ENCODE measurements at places on chromosomes 6 and 20.

GRCh38 chr6:148818939-148819575 lies 72.2 kb downstream of the UST start:
- DNase-seq: no peak

GRCh38 chr20:33697129-33697528 lies 10.9 kb upstream of the E2F1 start:
- no peak for DNase-seq

GRCh38 chr20:17533396-17533795 lies 2.2 kb upstream of the BFSP1 start:
- no peak for DNase-seq

GRCh38 chr20:24696396-24696795 lies 227.0 kb downstream of the SYNDIG1 start:
- no peak for DNase-seq

- DNase-seq: no peak
Measured at GRCh38 chr6:141513830-141514229, 618.9 kb upstream of the GJE1 start.

DNA sequence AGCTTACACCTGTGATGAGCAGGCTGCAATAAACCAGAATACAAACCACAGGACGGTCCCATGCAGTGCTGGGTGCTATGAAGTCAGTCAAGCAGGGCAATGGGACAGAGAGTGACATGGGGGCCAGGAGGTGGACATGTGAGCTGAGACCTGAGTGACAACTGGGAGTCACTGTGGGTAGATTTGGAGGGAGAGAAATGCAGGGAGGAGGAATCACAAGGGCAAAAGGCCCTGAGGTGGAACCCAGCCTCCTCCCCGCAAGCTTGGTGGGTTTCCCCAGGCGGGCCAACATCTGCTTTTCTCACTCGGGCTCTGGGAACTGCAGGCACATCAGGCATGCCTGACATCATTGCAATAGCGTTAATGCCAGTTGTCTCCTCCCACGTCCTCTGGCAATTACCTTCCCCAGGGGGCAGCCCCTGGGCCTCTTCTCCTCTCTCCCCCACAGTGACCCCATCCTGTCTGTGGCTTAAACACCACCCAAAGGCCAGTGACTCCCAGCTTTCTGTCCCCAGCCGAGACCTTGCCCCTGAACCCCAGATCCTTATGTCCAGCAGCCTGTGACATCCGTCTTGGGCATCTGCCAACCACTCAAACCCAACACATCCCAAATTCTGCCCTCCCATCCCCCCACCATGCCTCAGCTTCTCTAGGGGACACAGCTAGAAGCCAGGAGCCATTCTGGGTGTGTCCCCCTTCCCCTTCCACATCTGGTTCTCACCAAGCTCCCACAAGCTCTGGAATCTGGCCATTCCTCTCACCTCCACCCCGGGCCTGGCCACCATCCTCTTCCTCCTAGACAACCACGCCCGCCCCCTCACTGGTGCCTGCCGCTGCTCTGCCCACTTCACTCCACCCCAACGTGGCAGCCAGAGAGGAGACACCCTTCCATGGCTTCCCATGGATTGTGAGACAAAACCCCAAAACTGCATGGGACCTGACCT lies 28.2 kb downstream of the PDRG1 start:
- DNase-seq: no peak

- DNase-seq: no peak
Measured at GRCh38 chr20:5265662-5265985, 51.1 kb downstream of the PROKR2 start.

DNA sequence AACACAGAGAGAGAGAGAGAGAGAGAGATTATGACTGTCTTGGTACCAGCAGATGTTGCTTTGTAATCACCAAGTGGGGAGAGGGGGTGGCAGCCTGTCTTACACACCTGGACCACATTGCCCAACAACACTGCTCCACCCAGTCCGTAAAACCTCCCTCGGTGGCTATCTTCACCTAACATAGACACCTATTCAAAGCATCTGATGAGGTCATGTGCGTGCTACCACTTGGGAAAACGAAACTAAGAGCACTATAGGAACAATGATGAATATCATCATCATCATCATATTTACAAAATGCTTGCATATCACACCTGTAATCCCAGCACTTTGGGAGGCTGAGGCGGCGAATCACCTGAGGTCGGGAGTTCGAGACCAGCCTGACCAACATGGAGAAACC lies 24.1 kb upstream of the SALL4 start:
- no peak for DNase-seq

- no peak for DNase-seq
Measured at GRCh38 chr6:75275067-75275466, 9.5 kb downstream of the TMEM30A start.

DNA sequence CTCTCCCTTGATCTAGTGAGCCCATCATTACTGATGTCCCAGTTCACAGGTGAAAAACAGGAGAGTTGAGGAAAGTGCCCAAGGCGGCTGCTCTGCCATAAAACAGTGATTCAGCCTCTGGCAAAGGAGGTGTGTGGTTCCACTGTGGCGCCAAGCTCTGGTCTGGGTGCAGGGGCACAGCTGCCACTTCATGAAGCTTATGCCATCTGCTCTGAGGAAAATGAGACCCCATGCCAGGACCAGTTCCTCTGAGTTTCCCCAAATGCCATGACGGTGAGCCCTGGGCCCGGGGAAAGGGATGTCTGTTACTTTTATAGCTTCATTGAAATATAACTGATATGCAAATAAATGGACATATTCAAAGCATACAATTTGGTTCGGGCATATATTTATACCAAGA lies 33.7 kb upstream of the ZBP1 start:
- DNase-seq: no peak

DNA sequence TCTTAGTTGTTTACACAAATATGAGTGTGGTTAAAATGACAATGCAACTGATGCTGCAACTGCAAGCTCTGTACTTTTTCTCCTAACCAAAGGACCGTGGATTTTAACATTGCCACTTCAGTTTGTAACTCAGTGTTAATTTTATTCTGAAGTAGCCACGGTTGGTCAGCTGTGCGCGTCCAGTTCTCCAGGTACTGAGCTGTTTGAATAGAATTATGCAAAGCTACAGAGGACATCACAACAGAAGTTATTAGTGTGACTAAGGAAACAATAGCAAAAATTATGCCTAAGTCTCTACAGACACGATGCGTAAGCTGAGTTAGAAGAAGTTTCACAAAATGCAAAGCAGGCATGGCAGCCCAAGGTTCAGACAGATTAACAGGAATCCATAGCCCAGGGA lies 4.4 kb upstream of the ABHD12 start:
- no peak for DNase-seq

- DNase-seq: no peak
Measured at GRCh38 chr6:81252231-81252630, 500.2 kb downstream of the TENT5A start.

- DNase-seq: peak; percentile 69
Measured at GRCh38 chr6:31572041-31572911, at the start of gene LTA. TSS of gene LTA (plus strand) at chr6:31572289. CDS start at chr6:31572743, 454 bp downstream.

GRCh38 chr6:15358579-15359327 lies 112.9 kb downstream of the JARID2 start:
- no peak for DNase-seq

GRCh38 chr6:134870677-134871498 lies 79.0 kb downstream of the ALDH8A1 start:
- no peak for DNase-seq

- DNase-seq: peak; percentile 5
Measured at GRCh38 chr6:155313602-155314091, 637 bp downstream of the TFB1M start.

GRCh38 chr20:55159230-55159629 lies 683.8 kb downstream of the DOK5 start:
- no peak for DNase-seq

DNA sequence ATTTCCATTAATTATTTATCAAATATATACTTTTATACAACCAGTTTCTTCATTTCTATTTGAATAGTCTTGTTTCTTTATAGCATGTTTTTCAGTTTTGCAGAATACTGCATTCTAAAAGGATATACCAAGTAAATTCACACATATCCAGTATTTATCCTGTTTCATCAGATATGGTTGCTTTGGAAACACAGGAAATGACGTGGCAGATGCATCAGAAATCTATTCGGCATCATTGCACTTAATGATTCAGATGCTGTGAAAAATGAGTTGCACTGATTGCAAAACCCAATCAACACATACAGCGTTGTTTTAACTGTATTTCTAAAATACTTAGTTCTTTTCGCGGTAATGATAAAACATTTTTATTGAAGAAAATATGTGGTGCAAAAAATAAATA lies 594.9 kb downstream of the CDH26 start:
- no peak for DNase-seq

DNA sequence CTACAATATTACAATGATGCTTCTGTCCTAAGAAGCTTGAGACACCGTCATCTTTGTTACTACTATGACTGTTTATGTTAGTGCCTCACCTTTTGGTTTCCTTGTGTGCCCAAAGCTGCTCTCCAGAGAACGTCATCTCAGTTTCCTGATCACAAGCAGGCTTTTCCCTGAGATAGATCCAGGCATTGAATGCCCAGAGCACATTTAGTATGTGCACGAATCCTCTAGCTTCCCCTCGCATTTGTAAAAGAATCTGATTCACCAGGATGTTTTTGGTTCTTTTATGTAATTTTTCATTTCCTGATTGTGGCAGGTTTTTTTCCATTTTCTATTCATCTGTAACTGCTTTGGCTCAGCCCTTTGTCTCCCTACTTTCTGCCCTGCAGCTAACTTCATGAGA lies 100.2 kb upstream of the TMEM181 start:
- DNase-seq: no peak

DNA sequence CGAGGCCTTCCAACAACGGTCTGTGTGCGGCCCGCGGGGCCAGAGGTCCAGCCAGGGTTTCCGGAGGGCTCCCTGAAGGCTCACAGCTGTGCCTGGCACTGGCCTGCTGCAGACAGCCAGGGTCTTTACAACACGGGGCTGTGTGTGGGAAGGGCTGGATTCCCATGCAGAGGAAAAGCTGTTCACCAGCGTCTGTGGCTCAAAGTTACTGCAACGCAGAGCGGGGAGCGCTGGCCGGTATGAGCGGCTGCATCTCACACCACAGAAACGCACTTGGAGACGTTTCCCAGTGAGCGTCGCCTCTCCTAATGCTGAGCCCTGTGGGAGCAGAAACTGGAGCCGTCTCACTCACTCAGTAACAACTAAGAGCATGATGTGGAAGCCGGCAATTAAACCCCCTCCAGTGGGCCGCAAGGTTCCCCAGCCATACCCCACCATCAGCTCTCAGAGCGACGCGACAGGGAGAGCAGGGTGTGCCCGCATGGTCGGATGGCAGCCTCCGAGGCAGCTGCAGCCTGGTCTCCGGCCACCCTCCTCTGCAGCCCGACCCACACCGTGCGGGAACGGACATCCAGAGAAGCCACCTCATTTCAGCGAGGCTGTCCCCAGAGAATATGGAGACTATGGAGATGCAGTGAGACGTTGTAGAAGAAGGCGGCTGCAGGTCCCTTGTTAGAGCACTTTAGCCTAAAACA lies 42.6 kb downstream of the DLL1 start:
- no peak for DNase-seq

DNA sequence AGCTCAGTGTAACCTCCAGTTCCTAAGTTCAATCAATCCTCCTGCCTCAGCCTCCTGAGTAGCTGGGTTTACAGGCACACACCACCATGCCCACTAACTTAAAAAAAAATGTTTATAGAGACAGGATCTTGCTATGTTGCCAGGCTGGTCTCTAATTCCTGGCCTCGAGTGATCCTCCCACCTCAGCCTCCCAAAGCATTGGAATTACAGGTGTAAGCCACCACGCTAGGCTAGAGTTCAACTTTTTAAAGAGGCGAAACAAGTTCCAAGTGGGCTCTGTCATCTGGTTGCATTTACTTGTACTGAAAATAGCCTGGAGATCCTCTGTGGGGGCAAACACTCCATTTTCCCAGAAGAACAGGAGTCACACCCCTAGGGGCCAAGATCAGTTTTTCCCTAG lies 100.7 kb upstream of the RIPOR2 start:
- no peak for DNase-seq

- no peak for DNase-seq
Measured at GRCh38 chr20:36717657-36718056, 28.2 kb downstream of the NDRG3 start.

DNA sequence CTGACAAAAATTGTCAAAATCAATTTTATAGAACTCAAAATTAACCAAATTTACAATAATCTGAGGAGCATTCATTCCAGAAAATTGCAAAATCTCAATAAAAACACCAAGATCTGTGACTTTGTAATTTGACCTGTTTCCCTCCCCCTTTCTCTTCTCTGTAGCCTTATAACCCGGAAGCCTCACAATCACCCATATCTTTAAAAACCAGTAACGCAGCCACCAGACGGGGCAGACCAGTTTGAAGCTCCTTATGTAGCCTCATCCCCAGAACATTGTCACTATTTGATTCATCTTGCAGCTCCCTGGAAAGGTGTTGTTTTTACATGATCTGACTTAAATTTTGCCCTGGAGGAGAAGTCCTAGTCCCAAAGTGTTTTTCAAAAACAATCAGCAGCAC lies 27.5 kb upstream of the TGM6 start:
- DNase-seq: no peak

GRCh38 chr20:22827916-22828315 lies 207.2 kb upstream of the SSTR4 start:
- DNase-seq: no peak

DNA sequence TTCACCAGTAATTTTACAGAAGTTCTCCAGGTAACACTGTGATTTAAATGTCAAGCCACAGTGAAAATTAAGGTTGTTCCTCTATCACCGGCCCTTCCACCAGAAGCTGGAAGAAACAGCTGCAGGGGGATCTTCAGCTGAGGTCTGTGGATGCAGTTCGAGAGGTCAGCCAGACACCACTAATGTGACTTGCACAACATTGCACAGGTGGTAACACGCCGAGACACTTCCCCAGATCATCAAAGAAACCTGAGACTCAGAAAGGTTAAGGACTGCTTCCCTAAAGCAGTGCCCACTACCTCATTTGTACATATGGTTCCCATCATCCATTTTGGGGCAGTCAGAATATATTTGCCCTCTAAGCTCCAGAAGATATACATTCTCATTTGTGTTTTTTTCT lies 8.1 kb upstream of the SERPINB9 start:
- no peak for DNase-seq

DNA sequence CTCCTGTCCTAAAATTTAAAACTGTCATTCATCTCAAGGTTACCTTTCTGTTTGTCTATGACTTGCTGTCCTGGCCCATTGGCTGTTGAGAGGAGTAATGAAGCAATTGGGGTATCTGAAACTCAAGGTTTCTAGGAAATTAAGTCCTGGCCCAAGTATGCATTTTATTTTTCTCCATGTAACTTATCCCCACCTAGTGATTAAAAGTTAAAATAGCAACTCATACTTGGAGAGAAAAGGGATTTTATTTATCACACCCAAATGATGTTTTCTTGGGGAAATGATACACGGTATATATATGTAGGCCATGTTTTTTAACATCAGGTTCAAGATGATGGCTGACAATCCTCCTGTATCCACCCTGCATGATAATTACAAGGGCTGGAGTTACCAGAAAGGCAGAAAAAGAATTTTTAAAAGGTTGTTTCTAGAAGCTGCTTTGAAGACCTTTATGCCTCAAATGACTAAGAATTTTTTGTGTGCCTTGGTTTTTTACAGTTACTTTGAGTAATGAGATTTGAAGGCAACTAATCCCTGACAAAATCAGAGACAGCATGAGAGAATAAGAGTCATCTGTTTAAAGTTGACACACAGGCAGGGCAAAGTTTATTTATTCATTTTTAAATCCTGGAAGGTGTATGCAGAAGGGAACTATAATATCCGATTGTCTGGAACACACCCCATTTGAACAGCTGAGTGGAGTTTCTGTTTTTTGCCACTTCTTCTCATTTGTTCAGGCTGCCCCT lies 28.9 kb upstream of the C6orf58 start:
- DNase-seq: no peak

Measured in activated CD4-positive, alpha-beta T cell treated with anti-CD3 and anti-CD28 coated beads for 4 hours (primary cell).